Activated CD8-positive, alpha-beta memory T cell treated with anti-CD3 and anti-CD28 coated beads for 1 hour (primary cell): ENCODE measurements at places on chromosomes 12 and 14.

DNA sequence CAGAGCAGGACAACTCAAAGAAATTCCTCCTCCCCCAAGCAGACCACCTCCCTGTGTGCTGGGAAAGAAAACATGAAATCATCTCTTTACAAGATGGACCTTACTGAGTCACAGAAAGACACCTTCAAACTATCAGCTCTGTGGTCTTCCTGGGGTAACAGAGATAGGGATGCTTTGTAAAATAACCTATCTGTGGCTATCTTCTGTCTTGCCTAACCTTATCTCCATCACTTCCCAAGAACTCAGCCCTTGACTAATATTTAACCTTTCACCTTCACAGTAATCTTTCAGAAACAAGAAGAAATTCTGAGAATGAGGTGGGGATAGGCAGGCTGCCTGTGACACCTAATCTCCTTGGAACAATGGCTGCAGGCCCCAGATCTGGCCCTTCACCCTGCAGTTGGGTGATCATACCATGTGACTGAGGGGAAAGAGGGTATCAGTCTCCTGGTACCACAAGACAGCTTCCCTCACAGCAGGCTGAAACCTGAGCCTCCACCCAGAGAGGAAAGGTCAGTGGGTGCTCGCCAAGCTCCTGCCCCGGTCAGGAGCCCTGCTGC is 27.4 kb upstream of the CEBPE start:
- no peak for DNase-seq

DNA sequence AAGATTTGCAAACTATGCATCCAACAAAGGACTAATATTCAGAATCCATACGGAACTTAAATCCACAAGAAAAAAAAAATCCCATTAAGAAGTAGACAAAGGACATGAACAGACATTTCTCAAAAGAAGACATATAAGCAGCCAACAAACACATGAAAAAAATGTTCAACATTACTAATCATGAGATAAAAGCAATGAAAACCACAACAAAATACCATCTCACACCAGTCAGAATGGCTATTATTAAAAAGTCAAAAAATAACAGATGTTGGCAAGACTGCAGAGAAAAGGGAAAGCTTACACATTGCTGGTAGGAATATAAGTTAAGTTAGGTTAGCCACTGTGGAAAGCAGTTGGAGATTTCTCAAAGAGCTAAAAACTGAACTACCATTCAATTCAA is 16.2 kb downstream of the CDK17 start:
- DNase-seq = no peak

GRCh38 chr12:69602954-69603353 is 7.8 kb downstream of the LRRC10 start:
- DNase-seq = no peak

GRCh38 chr12:130953771-130954543 is at the start of gene ADGRD1:
TSS of gene ADGRD1 (plus strand) at chr12:130953907. CDS start at chr12:130954466, 559 bp downstream.
- no peak for DNase-seq

- no peak for DNase-seq
These were observed 14.0 kb downstream of the CRY1 start for GRCh38 chr12:107079172-107080011.

- DNase-seq = no peak
These were observed 20.4 kb upstream of the TMEM229B start for GRCh38 chr14:67508956-67509355.

GRCh38 chr14:52402812-52403526 is 88.9 kb downstream of the PTGER2 start:
- DNase-seq = no peak
